Lung microvascular endothelial cell (primary cell): ENCODE measurements at places on chromosomes 11 and 22.
A peak's percentile ranks its signal among the peaks of the same experiment; 100 is the strongest.

DNA sequence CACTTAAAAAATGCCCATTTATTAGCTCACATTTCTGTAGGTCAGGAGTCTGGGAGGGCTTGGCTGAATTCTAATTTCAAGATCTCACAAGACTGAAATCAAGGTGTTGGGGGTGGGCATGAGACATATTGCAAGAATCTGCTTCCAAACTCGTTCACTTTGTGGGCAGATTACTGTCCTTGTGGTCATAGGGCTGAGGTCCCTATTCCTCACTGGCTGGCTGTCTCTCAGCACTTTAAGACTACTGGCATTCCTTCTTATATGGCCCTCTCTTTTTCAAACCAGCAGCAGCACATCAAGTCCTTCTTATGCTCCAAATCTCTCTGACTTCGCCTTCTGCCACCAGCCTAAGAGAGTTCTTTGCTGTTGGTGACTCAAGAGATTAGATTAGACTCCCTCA lies 27.8 kb upstream of the MYOD1 start:
- DNase-seq = no peak

DNA sequence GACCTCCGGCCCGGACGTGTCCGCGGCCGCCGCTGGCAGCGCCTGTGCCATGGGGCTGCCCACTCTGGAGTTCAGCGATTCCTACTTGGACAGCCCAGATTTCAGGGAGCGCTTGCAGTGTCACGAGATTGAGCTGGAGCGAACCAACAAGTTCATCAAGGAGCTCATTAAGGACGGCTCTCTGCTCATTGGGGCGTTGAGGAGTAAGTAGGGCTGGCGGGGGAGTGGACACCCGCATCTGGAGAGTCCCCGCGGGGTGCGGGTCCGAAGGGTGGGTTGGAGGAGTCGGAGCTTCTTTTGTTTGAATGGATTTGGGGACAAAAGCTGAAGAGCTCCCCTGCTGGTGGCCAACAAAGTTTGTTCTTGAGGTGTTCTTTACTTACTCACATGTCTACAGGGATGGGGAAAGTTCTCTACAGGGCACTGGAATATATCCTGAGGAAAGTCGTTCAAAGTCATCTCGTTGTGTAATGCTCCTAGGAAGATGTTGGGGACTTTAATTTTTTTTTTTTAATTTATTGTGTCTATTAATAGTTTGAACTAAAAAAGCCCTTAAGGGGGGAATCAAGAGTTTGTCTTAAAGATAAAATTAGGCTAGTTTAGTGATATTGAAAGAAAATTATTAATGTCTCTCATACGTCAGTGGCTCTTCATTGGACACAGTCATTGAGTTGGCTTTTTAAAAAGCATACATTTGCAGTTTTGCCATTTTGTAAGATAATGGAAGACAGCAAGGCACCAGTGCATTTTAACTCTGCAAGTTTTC lies 725 bp downstream of the ARHGAP42 start:
- DNase-seq = peak; percentile 84

GRCh38 chr22:39489094-39490068 lies 12.7 kb upstream of the MIEF1 start:
- no peak for DNase-seq

DNA sequence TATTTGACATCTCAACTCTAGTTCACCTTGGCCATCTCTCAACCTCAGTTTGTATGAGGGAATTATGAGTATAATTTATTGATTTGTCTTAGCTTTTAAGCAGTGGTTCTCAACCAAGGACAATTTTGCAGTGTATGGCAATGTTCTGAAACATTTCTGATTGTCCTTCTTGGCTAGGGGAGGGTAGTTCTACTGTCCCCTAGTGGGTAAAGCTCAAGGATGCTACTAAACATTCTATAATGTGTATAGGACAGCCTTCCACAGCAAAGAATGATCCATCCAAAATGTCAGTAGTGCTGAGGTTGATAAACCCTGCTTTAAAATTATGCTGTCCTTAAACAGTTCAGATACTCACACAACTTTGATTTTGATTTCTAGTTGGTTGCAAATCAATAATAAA lies 78.1 kb upstream of the ALKBH3 start:
- DNase-seq = peak; percentile 8

DNA sequence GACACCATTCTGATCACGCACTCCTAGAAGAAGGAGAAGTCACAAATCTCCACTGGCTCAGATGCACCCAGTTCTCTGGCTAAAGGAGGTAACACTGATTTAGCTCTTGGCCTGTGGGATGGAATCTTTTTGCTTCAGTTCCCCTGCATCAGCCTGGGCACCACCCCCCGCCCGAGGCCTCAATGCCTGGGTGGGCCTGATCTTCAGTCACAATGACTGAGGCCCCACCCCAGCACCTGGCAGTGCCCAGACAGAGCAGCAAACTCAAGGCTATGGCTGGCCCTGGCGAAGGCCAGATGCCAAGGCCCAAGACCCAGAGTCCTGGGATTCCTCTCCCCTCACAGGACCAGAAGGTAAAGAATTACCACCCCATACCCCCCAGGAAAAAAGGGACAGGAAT lies 5.0 kb downstream of the CYB561A3 start:
- no peak for DNase-seq

GRCh38 chr22:49330421-49331222 lies 497.1 kb downstream of the BRD1 start:
- no peak for DNase-seq

DNA sequence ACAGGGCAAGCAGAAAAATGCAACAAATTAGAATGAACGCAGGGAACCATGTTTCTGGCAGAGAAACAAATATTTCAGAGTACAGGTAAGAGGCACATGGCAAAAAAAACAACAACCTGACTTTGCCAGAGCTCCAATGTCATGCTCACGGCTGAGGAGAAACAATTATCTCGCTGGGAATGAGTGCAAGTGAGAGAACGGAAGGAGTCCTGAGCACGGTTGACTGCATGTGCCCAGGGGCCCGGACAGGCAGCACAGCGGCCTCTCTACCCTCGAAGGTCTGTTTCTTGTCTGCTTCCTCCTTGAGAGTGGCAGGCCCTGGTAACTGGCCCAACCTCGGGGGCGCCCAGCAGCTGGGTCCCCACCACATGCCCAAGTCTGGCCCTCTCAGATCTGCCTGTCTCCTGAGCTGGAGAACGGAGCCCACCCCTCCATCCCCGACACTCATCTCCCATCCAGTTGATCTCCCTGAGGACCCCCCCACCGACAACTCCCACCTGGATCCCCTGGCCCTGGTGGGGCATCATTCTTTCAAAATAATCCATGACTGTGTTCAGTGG lies 24.6 kb upstream of the RTN4R start:
- DNase-seq = no peak

DNA sequence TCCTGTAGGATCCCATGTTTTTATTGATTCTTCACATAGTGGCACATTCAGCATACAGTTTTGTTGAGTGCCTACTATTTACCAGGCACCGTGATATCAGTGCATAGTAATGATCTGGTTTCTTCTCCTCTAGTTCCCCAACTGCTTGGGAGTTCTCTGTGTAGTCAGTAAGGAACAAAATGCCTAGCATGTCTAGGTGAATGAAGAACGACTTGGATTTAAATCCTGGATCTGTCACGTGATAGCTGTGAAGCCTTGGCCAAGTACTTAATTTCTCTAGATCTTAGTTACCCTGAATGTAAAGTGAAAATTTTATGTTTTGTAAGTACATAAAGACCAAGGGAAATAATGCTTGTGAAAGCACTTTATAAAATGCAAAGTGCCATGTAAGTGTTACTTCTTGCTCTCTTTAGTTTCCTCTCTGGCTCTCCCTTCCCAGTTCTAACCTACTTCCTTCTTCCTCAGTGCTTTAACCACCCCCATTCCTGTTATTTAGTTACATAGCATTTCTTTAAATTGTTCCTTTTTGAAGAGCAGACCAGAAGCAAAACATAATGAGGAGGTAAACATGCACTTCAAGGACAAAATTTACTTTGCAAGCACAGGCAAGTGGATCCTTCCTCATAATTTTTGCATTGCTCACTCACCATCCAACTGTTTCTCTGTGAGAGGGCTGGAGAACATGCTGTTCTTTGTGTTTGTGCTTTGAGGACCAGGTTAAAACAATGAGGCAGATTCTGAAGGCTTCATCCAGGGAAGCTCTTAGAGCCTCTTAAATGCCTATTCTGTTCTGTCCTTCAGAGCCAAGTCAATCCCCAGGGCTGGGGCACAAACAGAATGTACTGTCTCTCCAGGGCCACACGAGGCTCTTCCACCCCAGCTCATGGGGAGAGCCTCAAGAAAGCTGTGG lies 353.9 kb upstream of the TENM4 start:
- no peak for DNase-seq

GRCh38 chr11:128375961-128376360 lies 211.4 kb downstream of the ETS1 start:
- no peak for DNase-seq

DNA sequence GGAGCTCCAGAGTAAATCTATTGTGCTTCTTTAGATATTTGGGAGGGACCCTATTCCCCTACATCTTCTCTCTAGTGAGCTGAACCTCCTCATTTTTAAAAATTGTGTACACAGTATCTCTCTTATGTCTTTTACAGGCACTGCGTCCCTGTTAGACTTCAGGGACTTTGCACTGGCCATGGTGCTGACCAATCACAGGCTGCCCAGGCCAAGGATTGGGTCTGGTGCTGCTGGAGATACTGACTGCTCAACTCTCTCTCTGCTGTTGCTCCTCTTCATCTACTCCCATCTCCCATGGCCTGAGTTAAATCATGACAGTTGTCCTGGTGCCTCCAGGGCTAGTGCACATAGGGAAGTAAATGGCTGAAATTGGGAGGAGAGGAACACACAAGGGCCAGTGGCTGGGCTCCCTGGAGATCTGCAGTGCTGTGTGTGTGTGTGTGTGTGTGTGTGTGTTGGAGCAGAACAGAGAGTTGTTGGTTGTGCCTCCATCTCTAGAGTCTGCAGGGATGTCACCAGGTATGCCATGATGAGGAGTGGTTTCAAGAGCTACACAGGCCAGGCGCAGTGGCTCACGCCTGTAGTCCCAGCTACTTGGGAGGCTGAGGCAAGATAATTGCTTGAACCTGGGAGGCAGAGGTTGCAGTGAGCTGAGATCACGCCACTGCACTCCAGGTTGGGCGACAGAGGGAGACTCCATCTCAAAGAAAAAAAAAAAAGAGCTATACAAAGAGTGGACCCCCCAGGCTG lies 155.3 kb downstream of the ST3GAL4 start:
- DNase-seq = no peak

- DNase-seq = no peak
Observed at GRCh38 chr11:121766991-121767390, 314.2 kb upstream of the SORL1-AS1 start.

DNA sequence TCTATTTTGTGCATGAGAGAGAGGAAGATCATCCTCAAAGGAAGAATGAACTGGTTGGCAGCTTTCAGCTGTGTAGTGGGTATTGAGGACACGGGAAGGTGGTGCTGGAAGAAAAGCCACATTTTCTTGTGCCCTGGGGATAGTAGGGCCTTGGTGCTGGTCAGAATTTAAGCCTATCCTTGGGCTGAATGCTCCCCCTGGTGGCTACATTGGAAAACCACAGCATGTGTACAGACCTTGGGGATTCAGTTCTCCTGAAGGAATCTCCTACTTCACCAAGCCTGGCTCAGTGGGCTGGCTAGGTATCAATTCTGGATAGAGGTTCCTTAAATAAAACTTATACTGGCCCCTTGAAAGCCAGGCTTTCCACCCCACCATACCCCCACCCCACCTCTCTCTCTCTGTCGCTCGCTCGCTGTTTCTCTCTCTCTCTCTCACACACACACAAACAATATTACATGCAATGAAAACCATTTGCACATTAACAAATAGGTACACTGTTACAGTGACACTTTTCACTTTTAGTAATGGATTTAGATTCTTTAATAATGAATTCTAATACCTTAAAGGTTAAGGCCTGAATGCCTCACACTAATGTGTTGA lies 2.8 kb upstream of the OR51M1 start:
- DNase-seq = peak; percentile 71

DNA sequence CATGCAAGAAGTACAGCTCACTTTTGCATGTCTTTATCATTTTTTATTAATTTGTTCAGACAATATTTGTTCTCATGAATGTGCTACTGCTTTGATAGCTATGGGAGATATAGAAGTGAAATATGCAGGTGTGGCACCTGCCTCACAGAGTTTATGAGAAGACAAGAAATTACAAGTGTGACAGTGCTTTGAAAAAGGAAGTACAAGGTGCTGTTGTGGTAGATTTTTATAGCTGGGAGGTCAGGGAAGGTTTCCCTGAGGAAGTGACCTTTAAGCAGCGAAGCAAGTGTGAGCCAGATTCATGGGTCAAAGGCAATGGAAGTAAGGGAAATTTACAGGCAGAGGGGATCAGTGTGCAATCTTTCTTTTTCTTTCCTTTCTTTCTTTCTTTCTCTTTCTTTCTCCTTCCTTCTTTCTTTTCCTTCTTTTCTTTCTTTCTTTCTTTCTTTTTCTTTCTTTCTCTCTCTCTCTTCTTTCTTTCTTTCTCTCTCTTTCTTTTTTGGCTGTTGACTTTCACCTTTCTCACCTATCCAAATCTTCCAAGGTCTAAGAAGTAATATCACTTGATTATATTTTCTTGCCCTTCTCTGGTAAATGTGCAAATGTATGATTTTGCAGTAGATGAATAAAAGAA lies 6.4 kb upstream of the BMAL1 start:
- DNase-seq = no peak

DNA sequence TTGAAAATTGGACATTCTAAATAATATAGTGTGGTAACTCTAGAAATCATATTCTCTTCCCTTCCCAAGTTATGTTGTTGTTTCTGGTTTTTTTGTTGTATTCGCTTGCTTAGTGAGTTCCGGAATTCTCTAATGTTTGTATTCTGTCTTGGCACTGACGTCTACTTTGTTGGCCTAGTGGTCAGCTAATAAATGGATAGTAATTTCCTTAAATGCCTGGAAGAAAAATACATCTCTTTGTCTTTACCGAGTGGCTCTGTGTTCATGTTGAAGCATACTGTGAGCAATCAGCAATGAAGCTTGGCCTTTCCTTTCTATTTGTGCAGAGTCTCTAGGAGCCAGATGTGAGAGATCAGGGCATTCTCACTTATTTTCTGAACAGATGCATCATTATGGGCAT lies 1225.7 kb downstream of the JRKL start:
- DNase-seq = peak; percentile 38

- DNase-seq = no peak
Observed at GRCh38 chr11:70926543-70927201, 325.7 kb downstream of the SHANK2 start.

DNA sequence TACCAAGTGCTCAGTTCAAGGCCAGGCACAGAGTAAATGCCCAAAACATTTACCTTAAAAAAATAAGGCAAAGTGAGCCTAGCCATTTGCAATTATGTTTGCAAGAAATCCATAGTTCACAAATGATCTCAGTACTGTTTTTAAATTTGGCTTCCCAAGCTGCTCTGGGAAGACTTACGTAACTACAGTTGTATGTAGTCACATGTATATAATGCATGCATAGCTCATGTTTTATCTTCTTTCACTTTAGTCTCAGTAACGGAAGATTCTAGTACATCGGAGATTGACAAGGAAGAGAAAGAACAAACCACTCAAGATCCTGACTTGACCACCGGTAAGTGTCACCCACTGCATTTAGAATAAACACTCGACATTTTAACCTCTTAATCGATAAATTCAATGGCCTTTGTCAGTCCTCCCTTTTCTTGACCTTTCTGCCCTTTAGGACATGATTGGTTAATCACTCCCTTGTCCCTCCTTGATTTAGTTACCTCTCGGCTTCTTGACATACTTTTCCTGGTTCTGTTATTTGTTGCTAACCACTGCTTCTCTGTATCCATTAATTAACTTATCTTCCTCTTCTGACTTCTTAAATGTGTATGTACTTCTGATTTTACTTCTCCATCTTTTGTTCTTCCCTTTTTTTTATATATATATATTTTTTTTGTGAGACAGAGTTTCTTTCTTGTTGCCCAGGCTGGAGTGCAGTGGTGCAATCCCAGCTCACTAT lies 18.0 kb upstream of the JHY start:
- DNase-seq = no peak
